ENCODE measurements at places on chromosomes 13 and 19.
A peak's percentile ranks its signal among the peaks of the same experiment; 100 is the strongest.

DNA sequence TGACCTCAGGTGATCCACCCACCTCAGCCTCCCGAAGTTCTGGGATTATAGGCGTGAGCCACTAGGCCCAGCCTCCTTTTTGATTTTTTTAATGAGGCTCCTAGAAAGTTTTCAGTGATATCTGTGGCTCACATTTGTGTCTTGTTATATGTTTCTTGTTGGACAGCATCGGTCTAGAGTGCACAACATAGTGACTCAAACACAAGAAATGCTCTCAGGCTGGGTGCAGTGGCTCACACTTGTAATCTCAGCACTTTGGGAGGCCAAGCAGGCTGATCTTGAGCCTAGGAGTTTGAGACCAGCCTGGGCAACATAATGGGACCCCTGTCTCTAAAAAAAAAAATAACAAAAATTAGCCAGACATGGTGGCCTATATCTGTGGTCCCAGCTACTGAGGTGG lies 8.2 kb downstream of the PHF11 start:
- no peak for DNase-seq

GRCh38 chr13:84741253-84741652 lies 859.0 kb upstream of the SLITRK1 start:
- no peak for DNase-seq

DNA sequence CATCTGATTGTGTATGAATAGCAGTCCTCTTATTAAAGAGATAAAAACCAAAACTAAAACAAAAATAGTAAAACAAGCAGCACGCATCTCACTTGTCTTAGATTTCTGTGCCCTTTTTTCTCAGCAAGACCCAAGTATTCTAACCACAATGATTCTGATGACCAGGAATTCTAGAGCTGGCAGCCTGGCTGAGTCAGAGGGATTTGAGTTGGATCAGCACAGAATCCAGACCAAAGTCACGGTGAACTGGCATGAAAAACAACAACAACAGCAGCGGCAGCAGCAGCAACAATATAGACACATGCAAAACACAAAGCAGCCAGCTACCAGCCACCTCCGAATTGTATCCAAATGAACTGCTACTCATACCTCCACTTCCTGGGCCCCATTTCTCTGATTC lies 360.5 kb downstream of the KCNRG start:
- DNase-seq = peak; percentile 39

- DNase-seq = no peak
These were observed 23.0 kb downstream of the PPP1R37 start for GRCh38 chr19:45115809-45116615.

- DNase-seq = no peak
These were observed 2678.4 kb downstream of the PCDH9 start for GRCh38 chr13:64551755-64552154.

GRCh38 chr13:75628801-75629200 lies 7.3 kb upstream of the LMO7 start:
- no peak for DNase-seq
